ENCODE measurements at places on chromosomes 12 and 14.

- DNase-seq, result no peak
Observed at GRCh38 chr12:72642706-72643105, 370.5 kb downstream of the TRHDE start.

DNA sequence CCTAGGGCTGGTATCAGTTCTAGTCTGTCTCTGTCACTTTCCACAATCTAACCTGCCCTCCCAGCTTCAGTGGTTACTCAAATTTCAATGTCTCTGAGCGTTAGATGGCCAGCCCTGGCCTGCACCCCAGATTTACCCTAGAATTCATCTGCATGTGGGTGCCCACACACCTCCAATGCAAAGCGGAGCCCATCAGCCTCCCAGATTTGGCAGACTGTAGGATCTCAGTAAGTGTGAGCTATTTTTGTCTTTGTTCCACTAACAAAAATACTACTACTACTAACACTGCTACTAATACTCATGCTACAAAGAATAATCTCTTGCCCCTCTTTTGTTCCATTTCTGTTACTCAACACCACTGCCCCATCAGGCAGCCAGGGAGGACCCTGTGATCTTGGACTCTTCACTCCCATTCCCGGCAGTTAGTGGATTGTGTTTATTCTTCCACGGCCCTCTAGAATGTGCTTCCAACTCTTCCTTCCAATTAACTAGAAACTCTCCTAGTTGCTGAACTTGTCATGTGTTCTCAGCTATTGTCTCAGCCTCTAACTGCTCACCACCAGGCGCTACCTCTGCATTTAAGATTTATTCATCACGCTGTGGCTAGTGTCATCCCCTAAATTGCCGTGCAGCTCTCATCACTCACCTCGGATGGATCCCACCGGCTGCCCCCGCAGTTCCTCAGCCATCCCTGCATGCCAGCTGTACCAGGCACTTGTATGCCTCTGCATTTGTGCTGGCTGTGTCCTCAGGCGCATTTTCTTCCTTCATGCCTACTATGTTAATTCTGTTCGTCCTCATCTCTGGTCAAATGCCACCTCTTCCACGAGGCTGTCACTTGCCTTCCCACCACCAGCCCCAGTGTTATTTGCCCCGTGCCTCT lies 150.6 kb upstream of the HIF1A start:
- no peak for DNase-seq

GRCh38 chr14:65261425-65261920 lies 151.1 kb upstream of the FUT8 start:
- no peak for DNase-seq

DNA sequence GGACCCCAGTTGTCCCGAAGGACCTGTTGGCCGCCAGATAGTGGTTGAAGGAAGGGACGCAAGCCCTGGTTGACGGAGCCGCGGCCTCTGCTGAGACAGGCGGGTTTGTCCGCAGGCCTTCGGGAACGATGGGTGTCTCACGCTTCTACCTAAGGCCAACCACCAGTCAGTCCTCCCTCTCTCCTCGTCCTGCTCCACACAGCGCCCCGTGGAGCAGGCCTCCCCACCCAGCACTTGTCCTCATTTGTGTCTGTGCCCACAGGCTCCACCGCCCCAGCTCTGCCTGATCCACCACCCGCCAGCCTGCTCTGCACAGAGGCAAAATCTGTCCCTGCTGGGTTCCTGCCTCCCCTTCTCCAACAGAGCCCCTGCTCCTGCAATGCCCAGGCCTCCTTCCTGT lies 41.0 kb downstream of the RIMBP2 start:
- no peak for DNase-seq

DNA sequence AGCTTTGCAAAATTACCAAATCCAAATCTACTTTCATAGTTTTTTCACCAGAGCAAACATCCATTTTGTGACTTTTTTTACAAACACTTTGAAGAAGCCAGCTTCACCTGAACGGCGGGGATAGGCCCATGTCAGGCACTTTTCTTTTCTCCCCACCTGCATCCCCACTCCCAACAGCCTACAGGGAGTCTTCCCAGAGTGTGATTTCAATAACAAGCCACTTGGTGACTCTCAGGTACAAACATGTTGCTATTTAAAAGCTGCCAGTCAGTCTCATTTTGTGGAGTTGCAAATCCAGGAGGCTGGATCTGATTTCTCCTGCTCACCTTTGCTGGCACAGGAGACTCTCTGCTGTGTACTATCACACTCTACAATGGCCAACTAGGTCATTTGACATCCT lies 285.5 kb downstream of the KCNH5 start:
- DNase-seq, result no peak

DNA sequence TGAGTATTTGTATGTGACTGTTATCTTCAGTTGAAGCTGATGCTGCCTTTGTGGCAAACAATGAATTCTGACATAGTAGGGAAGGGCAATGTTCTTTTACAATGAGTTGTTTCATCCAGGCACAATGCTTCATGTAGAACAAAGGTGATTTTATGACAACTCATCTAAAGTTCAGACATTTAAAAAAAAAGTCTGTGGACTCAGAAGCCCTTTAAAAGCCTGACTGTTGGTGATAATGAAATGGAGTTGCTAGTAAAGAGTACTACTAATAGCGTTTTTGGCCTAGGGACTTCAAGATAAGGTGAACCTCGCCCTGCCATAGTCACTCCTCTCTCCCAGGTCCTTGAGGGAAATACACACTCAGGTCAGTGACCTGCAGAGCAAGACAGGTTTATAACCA lies 105.1 kb downstream of the AKAP6 start:
- no peak for DNase-seq

- no peak for DNase-seq
Observed at GRCh38 chr12:52787324-52788191, 8.4 kb downstream of the KRT3 start.

GRCh38 chr12:121519227-121519626 lies 61.6 kb downstream of the KDM2B start:
- no peak for DNase-seq

GRCh38 chr12:125566-125965 lies 59.0 kb downstream of the IQSEC3 start:
- DNase-seq, result no peak

GRCh38 chr14:30309405-30309804 lies 249.6 kb upstream of the G2E3 start:
- DNase-seq, result no peak

- no peak for DNase-seq
Observed at GRCh38 chr14:64730061-64730440, 25.8 kb downstream of the PLEKHG3 start.

DNA sequence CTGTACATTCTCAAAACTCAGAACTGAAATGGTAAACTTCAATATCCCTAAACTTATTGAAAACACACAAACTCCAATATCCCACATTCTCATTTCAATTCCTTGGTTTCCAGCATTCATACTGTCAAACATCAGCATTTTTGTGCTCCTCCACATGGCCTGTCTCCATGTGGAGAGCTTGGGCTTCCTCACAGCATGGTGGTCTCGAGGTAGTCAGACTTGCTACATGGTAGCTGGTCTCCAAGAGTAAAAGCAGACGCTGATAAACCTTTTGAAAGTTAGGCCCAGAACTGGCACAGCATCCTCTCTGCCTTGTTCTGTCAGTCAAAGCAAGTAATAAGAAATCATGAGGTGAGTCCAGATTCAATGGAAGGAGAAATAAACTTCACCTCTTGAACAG lies 70.5 kb downstream of the VCPKMT start:
- DNase-seq, result no peak

DNA sequence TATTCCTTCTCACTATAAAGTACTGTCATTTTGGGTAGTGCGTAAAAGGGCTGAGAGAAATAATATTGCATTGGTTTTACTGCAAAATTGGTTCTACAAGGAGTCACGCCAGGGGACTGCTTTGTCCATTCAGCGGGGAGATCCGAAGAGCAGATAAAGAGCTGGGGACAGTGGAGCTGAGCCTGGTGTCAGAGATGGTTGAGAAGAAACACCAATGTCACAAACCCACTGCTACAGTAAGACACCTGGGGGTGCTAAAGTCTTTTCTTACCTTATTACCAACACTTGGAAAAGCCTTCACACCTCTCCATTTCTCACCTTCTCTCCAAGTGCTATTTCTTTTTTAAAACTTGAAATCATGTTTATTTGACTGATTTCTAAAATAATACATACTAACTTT lies 14.1 kb downstream of the IL31 start:
- DNase-seq, result no peak

DNA sequence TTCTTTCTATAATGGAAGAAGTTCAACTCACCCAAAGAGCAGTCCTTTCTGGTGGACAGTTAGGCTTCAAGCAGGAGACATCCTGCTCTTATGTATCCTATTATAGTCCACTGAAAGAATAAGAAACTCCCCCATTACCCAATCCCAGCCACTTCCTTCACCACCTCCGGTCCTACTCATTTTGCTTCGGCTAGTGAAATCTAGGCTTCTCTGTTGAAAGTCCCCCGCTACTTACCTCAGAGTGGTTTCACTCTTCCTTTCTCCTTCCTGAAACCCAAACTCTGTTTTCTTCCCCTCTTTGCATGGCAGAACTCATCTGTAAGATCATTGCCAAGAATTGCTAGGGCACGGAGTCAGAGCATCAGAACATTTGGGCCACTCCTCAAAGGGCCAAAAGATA lies at the start of gene GPR84:
TSS of gene GPR84 (minus strand) at position 74 of the 400 bp plus-strand sequence. CDS start 635 bp downstream, outside the sequence.
- DNase-seq, result no peak

DNA sequence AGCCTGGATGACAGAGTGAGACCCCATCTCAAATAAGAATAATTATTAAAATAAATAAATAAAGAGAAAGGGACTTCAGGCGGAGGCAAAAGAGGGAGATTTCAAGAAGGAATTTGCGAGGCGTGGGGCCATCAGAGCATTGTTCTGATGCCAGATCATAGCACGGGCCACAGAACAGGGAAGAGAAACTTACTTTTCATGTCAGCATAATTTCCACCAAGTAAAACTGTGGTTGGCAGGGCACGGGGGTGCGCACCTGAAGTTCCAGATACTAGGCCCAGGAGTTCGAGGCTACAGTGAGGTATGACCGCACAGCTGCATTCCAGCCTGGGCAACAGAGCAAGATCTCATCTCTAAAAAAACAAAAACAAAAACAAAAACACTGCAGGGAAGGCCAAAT lies 11.0 kb upstream of the PLBD1 start:
- DNase-seq, result no peak

DNA sequence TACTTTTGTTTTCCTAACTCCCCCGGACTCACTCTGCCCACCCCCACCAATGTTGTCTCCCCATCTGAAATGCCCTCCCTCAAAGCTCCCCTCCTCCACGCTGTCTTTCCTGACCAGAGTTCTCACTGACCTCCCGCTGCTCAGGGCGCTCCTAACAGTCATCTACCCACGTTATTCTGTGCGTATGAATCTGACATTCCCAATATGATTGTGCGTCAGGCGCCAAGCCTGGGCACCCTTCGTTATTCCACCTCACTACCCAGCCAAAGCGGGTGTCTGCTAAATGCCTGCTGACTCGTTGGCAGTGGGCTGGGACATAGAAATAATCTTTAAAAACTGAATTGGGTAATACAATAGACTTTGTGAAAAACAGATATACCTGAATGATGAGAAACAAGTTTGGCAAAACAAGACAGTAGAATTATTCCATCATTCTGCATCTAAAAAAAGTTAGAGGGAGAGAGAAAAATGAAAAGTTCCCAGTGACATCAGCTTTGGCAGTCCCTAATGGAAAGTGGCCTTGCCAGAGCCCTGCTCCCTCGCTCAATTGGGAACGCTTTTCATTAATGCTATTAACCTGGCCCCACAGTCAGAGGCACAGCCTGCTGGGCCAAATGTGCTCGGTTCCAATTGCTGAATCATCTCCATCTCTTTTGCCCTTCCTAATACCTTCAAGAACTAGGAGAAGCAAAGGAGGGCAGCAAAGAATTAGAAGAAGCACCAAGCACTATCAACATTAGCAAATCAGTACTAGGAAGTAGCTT lies 74.0 kb upstream of the PLXNC1 start:
- DNase-seq, result no peak

DNA sequence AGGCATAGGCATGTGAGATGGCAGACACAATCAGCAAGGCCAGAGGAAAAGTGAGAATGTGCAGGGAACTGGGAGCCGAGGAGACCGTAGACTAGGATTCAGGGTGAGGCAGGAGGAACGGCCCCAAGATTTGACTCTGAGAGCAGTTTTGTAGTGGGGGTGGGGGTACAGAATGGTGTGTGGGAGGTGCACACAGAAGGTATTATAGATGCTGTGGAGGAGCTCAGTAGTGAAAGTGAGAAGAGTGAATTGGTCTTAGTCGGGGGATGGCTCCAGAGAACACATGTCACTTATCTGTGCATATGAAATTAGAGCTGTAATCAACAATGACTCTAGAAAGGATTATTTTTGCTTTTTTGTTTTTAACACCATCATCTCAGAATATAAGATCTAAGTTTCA lies 11.9 kb downstream of the ZNF664 start:
- no peak for DNase-seq

GRCh38 chr14:81972601-81973000 lies 438.9 kb upstream of the SEL1L start:
- DNase-seq, result no peak

GRCh38 chr12:46362895-46363581 lies 9.5 kb downstream of the SLC38A2 start:
- DNase-seq, result no peak

GRCh38 chr14:22715186-22715812 lies 51.2 kb upstream of the OXA1L start:
- DNase-seq, result no peak

GRCh38 chr12:121465921-121466793 lies 66.2 kb downstream of the RNF34 start:
- DNase-seq, result no peak

DNA sequence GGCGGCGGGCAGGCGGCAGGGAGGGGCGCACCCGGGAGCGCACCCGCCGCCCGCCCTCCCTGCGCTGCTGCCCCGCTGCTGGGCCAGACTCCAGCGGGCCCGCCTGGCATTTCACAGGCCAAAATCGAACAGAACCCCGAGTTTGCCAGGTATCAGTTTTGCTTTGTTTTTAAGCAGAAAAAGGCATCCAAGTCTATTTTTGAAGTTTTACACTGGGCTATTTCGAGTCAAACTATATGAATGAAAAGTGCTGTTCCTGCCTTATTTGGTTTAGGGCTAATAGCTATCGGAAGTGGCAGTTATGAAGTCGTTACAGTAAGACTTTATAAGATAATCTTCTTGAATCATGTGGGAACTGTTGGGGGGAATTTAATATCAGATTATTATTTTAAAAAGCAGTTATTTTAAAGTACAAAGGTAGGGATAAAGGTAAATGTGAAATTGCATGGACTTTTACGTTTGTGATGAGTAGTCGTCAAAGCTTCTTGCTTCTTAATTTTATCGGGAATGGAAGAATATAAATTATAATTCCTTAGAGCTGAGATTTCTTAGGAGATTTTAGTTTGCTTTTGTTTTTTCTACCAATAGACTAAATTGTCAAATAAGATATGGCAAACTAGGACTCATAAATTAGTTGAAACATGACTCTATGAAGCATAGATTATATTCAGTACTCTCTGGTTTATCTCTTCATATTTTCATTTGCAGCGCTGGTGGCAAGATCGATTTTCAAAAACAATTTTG lies 1.1 kb downstream of the MSRB3 start:
- DNase-seq, result peak; percentile 16
